Stimulated activated CD8-positive, alpha-beta memory T cell treated with anti-CD3 and anti-CD28 coated beads, Interleukin-7, amount 100 ng/mL, for 1 hour (primary cell): ENCODE measurements at places on chromosomes 3 and 15.

DNA sequence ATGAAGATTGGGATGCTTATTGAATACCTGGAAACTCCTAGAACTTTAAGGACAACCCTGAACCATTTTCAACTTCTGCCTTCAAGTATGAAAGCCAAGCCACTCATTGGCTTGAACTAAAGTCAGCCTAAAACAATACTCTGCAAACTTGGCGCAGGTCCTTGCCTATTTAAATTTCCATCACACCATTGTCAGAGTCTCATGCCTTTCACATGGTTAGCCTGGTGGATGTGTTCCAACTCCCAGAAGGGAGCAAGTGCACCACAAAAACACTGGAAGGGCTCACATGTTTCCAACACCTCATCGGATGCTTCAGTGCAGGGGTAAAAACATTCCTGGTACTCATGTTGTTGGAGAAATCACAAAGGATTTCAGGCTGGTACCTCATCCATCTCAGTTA is 511.6 kb upstream of the MDFIC2 start:
- DNase-seq: no peak

GRCh38 chr15:50083424-50084025 is 35.5 kb downstream of the ATP8B4 start:
- DNase-seq: no peak

- DNase-seq: no peak
Observed at GRCh38 chr3:150177673-150178381, 207.1 kb upstream of the PFN2 start.

GRCh38 chr3:151896246-151897012 is 23.0 kb downstream of the SUCNR1 start:
- no peak for DNase-seq

GRCh38 chr3:121111914-121112612 is 204.1 kb downstream of the STXBP5L start:
- DNase-seq: no peak

- DNase-seq: no peak
Observed at GRCh38 chr3:70539908-70540307, 227.5 kb upstream of the MDFIC2 start.

DNA sequence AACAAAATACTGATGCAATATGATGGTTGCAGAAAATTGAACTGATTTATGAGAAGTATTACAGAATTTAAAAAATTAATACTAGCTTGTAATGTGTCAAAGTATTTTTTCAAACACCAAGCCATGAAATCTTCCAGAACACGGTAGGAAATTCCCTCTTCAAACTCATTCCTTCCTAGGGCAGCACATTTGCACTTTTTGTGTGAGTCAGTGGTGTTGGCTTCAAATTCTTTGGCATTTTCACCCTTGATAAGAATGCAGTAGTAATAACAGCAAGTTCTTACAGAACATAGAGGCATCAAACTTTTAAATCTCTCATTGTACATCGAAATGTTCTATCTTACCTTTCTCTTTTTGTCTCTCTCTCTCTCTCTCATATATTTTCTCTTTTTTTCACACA is 191.8 kb downstream of the CGGBP1 start:
- no peak for DNase-seq
